ENCODE measurements at places on chromosomes 12 and 14.
A peak's percentile ranks its signal among the peaks of the same experiment; 100 is the strongest.

- DNase-seq = no peak
These were observed 27.3 kb upstream of the ZFP36L1 start for GRCh38 chr14:68820119-68820518.

DNA sequence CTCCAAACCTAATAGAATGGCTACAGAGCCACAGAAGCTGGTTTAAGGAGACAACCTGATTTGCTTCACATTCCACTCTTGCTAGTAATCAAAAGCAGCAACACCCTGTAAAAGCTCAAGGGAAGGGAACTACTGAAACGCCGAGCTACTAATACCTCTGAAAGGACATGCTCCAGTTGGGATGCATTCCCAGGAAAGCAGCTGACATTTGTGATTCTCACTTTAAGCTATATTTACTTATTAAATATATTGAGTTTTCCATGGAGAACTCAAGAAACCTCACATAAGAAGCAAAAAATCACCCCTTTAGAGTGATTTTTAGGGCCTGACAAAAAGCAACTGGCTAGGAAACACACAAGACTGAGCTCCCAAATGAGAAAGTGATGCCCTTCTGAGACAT, 1073.0 kb upstream of the FLRT2 start:
- no peak for DNase-seq

DNA sequence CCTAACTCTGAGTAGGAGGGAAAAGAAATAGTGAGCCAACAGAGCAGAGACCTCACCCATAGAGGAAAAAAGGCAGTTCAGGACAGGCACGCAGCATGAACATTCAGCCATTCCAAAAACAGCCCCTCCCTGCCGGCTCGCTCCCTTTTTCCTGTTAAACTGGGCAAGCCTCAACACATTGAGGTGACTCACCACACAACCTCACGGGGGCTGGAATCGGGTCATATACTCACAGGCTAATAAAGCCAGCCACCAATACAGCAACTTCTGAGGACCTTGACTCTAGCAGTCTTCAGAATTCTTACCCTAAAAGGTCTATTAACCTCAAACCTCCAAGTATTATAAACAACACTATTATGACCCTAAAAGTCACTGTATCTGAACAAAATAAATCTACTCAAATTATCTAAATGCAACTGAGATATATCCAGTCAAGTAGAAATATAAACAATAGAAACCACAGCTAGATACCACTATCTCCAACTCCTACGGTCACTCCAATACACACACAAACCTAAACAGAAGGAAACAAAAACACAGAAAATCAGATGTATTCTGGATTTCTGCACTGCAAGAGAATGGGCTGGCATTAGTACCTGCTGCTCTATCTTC, 6.3 kb downstream of the YBX3 start:
- DNase-seq = peak; percentile 69

DNA sequence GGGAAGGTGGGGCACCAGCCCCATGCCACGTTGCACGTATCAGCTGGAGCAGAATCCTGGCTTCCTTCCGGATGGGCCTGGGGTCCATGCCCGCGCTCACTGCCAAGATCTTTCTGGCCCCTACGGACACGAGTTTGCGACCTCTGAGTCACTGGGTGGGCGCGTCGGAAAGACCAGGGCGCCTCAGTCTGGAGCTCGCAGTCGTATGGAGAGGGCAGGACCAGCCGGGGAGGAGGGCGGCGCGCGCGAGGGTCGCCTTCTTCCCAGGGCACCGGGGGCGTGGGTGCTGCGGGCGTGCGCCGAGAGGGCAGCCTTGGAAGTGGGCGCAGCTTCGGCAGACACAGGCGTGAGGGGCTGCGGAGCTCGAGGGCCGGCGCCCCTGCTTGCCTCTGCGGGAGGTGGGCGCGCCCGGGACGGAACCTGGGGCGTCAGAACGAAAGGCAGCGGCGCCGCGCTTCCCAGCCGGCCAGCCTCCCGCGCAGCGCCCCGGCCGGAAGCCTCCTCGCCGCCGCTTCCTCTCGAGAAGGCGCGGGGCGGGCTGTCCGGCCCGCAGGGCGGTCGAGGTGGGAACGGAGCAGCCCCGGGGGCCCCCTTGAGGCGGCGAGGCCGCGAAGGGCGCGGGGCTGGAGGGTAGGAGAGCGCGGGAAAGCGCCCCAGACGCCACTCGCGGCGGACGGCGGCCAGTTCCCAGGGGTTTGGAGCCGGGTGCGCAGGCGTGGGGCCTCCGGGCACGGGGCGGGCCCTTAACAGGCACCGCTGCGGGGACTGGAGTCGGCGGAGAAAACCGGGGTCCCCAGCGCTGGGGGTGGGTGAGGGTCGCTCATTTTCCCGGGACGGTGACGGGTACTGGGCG, at the start of gene ARL6IP4:
TSS of gene ARL6IP4 (plus strand) at position 499 of the 853 bp plus-strand sequence. CDS start 459 bp downstream, outside the sequence.
- no peak for DNase-seq

DNA sequence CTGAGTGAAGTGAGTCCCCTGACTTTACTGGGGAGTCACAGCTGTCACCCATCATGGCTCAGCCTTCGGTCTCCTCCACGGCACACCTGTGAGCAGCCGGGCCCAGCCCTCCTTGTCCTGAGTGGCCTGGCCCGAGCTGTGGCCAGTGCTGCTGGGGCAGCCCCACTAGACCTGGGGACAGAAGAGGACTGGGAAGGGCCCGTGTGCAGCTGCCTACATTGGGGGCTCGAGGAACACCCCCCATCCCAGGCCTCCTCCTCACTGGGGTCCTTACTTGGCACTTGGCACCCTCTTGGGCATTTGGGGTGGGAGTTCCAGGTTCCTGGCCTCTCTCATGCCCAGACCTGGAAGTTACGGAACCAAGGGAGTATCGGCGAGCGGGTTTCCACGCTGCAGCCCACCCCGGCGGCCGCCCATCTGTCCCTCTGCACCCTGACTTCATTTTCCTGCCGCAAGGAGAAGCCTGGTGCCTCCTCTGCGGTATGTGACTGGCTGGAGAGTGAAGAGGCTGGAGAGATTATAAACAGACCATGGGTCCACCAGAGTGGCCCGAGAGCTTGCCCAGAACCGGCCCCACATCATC, 179.7 kb downstream of the KIF26A start:
- DNase-seq = no peak

DNA sequence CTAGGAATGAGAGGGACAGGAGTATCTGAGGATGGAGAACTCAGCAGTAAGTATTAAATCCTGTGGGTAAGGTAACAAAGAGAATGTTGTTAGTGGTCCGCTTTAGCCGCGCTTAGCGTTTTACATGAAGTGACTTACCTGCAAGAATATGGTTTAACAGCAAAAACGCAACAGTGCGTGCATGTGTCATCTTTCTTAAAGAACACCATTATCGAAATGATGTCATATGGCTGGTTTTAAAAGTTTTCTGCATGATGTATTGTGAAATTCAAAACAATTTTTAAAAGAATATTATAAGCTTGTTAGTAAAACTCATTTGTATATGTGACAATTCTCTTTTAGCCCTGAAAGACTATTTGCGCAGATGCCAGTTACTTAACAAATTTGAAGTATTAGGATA, 1.7 kb downstream of the LEMD3 start:
- no peak for DNase-seq

DNA sequence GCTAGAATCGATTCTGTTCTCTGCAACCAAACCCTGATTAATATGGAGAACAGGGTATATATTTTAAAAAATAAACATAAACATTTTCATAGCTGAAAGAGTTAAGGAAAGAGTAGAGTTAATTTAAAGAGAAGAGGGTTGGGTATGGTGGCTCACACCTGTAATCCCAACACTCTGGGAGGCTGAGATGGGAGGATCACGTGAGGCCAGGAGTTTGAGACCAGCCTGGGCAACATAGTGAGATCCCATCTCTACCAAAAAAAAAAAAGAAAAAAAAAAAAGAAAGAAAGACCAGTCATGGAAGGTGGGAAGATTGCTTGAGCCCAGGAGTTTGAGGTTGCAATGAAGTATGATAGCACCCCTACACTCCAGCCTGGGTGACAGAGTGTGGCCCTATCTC, 25.5 kb downstream of the GTSF1 start:
- no peak for DNase-seq

All from fibroblast of the conjunctiva (primary cell).